ENCODE measurements at places on chromosomes 5 and 9.

GRCh38 chr5:138339091-138339456 is 1.0 kb downstream of the FAM53C start:
- no peak for DNase-seq

DNA sequence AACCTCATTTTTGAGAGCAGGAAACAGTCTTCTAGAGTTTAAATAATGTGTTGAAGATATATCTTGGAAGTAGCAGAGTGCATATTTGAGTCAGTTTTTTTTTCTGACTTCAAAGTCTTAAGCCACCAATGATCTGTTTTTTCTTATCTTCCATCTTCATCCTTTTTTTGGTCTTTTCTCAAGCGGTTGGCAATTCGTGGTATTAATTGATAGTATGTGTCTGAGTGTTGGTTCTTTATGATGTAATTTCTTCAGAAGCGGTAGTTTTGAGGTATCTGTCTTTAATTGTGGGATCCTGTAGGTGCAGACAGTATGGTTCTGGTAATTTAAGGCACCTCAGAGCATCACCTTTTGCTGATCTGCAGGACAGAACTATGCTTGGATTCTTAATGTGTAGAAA is 3.9 kb downstream of the CSNK1G3 start:
- DNase-seq = no peak

DNA sequence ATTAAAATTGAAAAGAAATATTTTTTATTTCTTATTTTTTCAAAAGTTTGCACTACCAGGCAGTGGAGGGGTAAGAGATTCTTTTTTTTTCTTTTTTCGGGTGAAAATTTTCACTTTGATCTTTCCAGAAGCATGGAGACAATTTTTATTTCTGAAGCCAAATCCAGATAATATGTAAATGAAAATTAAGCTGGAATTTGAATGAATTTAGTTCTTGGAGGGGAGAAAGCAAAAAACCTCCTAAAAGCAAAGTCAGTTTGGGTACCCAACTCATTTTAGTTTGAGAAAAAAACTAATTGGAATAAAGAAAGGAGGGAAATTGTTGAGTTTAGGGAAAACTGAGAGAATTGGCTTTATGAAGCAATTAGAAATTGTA is 872 bp downstream of the ZNF618 start:
- no peak for DNase-seq

- DNase-seq = peak; percentile 73
Measured at GRCh38 chr9:135281791-135282737, 194.6 kb downstream of the OLFM1 start.

DNA sequence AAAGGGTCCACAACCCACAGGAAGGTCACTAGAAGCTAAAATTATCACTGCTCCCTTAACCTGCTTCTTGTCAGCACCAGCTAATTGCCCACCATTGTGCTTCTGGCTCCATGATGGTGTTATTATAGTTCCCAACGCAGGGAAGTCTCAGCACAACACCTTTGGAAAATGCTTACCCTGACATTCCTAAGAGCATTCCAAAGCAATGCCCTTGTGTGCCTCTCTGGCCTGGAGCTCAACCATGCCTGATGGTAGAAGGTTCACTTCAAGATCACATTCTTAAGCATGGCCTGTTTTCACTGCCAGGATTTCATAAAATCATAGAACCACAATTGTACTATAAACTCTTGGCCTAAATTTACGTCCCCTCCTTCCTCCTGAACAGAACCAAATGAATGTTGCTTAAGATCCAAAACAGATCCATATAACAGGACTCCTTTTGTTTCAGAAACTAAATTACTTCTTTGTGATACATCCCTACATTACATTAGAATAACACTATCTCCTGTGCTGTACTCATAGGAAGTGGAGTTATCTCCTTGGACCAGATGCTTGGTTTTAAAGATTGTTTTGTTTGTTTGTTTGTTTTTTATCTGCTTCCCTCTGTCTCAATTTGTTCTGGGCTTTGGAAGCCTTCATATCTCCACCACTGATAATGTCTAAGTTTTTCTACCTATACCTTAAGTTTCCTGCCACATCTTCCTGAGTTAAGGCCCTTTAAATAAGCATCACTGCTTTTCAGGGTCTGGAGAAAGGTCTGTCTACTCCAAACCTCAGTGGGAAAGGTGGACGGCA is 32.1 kb downstream of the ARL15 start:
- DNase-seq = no peak

DNA sequence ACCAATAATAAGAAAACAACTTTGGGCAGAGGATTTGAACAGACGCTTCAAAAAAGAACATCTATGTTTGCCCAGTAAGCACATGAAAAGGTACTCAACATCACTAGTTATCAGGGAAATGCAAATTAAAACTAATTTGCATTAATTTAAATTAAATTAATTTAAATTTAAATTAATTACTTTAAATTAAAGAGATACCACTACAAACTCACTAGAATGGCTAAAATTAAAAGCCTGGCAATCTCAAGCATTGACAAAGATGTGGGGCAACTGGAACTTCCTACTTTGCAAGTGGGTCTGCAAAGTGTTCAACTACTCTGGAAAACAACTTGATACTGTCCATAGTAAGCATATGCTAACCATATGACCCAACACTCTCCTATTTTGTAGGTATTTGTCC is 32.1 kb upstream of the ELL2 start:
- no peak for DNase-seq

GRCh38 chr5:109199289-109199688 is 210.5 kb downstream of the PJA2 start:
- DNase-seq = no peak

- DNase-seq = no peak
Measured at GRCh38 chr5:118980438-118980837, 7.9 kb downstream of the DTWD2 start.

- no peak for DNase-seq
Measured at GRCh38 chr5:173341961-173342430, 13.8 kb upstream of the STC2 start.

DNA sequence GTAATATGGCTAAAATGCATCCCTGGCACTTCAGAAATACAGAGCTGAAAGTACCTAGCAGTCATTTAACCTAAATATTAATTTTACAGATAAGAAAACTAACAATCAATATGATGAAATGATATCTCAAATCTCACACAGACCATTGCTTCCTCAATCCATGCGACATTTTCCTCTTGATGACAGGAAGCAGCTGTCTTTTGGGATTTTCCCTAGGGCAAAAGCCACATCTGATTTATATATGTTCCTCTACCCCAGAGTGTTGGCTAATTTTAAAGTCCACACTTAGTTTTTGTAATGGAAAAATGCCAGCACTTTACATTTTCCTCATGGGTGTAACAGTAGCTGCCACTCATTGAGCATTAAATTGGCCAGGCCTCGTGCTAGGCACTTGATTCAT is 47.7 kb upstream of the ITGA1 start:
- no peak for DNase-seq

GRCh38 chr5:110086658-110087388 is 397.1 kb downstream of the MAN2A1 start:
- DNase-seq = no peak
